Fibroblast of skin of right biceps (primary cell): ENCODE measurements at places on chromosomes 1 and 21.

DNA sequence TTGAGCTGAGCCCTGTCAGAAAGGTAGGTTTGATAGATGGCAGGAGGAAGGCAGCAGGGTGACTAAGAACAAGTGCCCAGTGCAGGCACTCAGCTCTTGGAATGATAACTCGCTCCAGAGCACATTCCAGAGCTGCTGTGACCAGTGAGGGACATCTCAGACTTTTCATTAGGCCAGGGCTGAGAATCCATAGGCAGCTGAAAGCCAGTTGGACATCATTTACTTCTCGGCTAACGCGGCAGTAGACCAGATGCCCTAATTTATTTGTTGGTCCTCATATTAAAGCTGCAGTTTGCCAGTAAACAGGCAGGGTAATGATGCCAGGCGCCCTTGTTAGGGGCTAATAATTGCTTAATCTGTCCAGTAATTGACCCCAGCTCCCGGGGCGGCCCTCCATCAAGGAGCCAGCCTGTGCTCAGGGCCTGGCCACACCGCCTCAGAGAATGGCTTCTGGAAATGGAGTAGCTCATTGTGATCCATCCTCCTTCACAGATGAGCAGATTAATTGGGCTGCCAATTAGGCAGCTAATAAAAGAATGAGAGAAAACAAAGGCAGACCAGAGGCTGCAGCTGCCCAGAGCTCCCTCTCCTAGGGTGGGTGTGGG, 122.0 kb downstream of the BEND5 start:
- DNase-seq, result no peak

DNA sequence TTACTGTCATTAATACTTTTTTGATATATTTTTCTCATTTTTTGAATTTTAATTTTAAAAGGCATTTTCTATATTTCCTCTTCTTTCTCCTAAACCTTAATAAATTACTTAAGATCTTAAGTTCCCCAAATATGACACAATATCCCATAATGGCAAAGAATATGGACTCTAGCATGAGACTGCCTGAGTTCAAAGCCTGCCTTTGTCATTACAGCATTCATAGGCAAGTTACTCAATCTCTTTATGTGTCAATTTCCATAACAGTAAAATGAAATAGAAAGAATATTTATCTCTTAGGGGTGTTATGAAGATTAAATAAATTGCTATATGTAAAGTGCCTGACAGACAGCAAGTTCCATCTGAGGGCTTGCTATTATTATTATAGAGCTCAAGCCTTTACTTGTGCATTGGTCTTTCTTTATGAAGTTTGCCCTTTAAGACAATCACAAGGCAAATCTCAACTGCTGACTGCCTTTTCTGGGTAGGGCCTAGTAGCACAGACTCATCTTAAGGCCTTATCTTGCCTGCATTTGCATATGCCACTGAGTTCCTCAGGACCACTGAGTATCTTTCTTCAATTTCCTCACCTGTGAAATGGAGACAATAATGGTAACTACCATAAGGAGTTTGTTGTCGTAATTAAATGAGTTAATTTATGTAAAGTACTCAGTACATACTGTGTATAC, 231.0 kb downstream of the NRIP1 start:
- no peak for DNase-seq

DNA sequence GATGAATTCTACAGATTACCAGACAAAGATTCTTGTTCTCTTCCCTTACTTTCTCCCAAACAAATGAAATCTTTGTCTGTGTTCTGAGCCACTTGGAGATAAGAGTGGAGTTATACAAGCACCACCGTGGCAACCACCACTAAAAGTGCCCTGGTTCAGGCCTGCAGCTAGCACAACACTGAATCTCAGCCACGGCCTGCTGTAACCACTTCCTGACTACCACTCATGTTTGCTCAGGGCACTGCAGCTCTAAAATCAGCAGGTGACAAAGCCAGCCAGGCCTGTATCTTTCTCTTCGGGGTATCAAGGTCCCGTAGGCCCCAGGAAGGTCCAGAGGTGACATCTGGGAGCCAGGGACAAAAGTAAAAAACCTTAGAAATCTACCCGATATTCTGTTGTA, 3.2 kb upstream of the OR2T6 start:
- DNase-seq, result no peak

- no peak for DNase-seq
These were observed 26.1 kb downstream of the KCNJ15 start for GRCh38 chr21:38282921-38283320.
